Left colon (tissue), 2 donors: ENCODE measurements at places on chromosomes 7 and 10. TPM values are rescaled to one million over a fixed set of nuclear protein-coding genes. Genes with fewer than 3 reads are reported as not detected.

GRCh38 chr7:97971120-97971989, 18.6 kb downstream of the OCM2 start:
- peak; percentile 34 for DNase-seq

DNA sequence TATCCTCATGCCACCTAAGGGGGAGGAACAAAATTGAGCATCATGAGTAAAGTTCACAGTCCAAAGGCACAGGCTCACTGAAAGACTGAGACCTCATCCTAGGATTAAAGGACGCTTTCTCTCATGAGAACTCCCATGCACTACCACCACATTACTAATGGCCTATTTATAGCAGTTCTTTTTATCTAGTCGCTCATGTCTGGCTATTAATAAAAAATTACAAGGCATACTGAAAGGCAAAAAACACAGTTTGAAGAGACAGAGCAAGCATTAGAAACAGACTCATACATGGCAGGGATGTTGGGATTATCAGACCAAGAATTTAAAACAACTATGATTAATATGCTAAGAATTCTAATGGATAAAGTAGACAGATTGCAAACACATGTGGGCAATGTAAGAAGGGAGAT, 46.0 kb upstream of the CDK13 start:
- no peak for DNase-seq

DNA sequence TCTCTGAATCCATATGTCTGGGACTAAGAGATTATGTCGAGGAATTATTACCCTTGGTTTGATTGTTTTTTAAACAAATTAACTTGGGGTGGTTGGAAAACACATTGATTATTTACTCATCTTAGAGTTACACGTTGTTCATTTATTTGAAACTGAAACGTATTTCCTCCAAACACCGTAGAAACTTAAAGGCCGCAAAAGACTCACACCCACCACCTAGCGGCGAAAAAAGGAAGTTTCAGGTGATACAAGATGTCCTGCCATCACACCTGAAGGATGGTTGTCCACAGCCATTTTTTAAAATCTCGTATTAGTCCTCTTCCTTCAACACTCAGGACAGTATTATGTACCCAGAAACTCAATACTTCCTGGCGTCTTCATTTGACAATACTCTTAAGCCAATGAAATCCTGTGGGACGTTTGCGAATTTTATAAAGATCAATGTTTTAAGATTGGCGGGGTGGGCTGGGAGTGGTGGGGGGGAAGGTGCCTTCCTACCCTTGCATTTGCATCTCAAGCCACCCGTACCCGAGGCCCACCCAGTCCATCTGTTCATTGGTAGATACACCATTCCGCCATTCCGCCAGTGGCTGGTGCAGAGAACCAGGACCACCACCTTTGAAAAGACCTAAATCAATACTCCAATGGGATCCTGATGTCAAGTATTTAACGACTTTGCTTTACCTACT, 1.4 kb upstream of the LCOR start:
- DNase-seq, result peak; percentile 65

GRCh38 chr10:31757386-31757791, 171.2 kb downstream of the ARHGAP12 start:
- no peak for DNase-seq

DNA sequence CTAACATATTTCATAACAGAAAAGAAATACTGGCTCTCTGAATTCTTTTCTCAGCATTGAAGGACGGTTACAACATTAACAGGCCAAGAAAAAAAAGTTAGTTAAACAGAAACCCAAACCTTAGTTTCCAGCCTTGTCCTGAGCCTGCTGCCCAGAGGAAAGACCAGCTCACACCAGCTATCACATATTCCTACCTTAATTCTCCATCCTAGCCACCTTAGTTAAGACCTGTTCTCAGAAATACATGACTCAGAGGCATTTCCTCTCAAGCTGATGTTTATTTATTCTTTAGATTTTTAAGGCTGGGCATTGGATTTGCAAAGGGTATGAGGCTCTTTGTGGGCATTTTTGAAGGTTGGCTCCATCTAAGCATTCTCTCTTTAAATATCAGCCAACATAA, 34.3 kb upstream of the ADAM12 start:
- DNase-seq, result no peak

The PDZD8 gene
- 61.3 TPM for total RNA-seq

The ARHGEF35 gene
- total RNA-seq, result 62.4 TPM

The AMZ1 gene
- total RNA-seq, result not detected
